Fibroblast of skin of scalp (primary cell): ENCODE measurements at places on chromosomes 1 and 21.

DNA sequence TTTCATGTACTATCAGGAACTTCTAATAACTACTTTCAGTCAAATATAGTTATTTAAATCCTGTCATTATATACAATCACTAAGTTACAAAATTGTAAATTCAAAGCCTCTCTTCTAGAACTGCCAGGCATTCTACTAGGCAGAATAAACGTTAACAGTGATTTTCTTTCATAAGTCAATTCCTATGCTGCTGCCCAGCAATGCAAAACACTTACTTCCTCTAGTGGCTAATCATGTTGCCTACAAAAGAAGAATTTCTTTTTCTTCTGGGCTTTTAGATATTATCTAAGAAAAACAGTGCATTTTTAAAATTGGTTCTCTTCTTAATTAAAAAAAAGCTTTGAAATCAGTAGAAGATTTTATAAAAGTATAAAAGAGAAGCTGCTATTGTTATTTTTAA lies 509.8 kb upstream of the ADAMTS5 start:
- peak; percentile 65 for DNase-seq

DNA sequence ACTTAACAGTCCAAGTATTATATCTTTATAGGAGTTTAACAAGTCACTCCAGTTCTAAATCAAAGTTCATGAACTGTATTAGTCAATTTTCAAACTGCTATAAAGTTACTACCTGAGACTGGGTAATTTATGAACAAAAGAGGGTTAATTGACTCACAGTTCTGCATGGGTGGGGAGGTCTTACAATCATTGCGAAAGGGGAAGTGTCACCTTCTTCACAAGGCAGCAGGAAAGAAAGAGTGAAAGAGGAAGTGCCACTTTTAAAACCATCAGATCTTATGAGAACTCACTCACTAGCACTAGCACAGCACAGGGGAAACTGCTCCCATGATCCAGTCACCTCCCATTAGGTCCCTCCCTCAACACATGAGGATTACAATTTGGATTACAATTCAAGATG lies 70.0 kb downstream of the CLCA4 start:
- no peak for DNase-seq

- DNase-seq, result no peak
These were observed 360.7 kb downstream of the CAMTA1 start for GRCh38 chr1:7145947-7146346.

- DNase-seq, result peak; percentile 65
These were observed 44.1 kb upstream of the BCL10 start for GRCh38 chr1:85320371-85321131.

DNA sequence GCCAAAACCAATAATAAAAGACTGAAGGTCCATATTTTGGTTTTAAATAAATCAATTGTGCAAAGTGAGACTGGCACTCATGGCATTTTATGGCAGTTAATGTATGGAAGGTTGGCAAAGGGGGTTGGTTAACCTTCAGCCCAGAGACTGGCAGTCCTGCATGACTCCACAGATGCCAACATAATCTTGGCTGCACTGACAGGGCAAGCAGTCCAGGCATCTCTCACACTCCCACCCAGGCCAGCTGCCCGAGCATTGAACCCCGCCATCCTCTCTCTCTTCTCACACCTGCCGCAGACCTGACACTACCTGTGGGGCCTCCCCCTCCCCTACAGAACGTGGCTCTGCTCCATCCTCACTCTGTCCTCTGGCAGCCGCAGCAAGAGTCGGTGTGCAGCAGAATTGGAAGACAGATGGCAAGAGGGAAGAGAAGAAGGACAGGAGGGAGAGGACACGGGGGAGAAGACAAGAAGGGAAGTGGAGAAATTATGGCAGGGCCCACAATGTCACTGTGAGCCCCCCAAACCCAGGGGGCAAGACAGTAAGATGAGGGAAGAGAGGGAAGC lies 43.7 kb downstream of the ITPKB start:
- no peak for DNase-seq

GRCh38 chr21:28856588-28857250 lies 136.0 kb downstream of the LTN1 start:
- no peak for DNase-seq

GRCh38 chr1:60942291-60942690 lies 140.1 kb upstream of the NFIA start:
- DNase-seq, result no peak
